Activated CD4-positive, alpha-beta T cell treated with anti-CD3 and anti-CD28 coated beads, Interleukin-2, amount 50 U/mL, for 48 hours (primary cell): ENCODE measurements at places on chromosomes 5 and 9.

GRCh38 chr5:81005708-81006107 is 45.5 kb downstream of the RASGRF2 start:
- no peak for DNase-seq

DNA sequence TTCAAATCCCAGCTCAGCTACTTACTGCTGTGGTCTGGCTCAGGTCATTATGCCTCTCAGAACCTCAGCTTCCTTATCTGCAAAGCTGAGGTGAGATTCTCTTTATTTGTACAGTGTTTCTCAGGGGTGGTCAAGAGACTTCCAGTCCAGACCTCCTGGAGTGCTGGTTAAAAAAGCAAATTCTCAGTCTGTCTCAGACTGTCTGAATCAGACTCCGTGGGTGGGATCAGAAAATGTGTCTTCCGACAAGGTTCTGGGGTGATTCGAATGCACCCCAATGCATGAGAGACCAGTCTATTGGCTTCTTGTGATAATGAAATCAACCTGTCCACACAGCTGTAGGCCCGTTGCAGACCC is 137.7 kb upstream of the SMIM23 start:
- DNase-seq = no peak

DNA sequence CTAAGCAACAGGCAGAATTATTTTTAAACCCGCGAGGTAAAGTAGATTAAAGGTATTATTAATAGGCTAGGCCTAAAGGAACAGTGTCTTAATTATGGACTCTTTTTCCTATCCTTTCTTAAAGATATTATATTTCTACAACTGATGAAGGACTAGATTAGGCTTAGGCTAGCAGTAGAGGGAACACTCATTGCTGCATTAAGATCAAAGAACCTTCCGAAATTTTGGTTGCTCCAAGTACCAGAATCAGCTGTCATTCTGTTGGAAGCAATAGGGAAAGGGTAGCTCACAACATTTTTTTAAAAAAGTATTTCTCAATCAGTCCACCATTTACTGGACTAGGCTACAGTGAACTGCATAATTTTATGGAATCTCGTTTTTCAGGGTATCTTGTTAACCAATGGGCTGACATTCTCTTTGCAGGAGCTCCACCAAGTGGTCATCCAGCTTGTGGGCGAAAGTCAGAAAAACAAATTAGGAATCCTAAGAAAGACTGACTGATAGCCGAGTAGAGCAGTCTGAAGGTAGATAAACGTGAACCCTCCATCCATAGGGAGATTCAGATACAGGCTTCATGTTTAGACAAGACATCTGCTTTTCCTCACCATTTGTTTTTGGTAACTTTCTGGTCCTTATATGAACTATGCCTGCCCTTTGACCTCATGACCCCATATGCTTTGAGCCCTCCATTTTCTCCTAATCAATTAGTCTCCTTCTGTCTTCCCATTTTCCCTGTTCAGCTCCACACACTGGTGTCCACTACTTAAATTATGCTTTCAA is 103.6 kb upstream of the CHD1 start:
- no peak for DNase-seq

DNA sequence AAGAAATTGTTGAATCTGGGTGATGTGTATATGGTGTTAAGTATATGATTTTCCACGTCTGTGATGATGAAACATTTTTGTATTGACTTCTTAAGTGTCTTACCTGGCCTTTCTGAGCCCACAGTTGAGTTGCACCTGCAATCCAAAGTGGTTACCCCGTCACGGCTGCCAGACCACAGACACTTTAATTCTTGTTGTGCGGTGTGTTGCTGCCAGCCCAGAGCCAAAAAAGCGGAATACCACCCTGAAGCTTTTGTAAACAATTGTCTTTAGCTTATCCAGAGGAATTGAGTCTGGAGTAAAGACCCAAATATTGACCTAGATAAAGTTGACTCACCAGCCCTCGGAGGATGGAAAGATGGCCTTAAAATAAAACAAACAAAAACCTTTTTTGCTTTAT is 35.1 kb downstream of the MTAP start:
- DNase-seq = no peak

- no peak for DNase-seq
These were observed 589 bp upstream of the THBS4 start for GRCh38 chr5:80034559-80034958.

- no peak for DNase-seq
These were observed 101.2 kb upstream of the RAPGEF1 start for GRCh38 chr9:131840751-131841702.

DNA sequence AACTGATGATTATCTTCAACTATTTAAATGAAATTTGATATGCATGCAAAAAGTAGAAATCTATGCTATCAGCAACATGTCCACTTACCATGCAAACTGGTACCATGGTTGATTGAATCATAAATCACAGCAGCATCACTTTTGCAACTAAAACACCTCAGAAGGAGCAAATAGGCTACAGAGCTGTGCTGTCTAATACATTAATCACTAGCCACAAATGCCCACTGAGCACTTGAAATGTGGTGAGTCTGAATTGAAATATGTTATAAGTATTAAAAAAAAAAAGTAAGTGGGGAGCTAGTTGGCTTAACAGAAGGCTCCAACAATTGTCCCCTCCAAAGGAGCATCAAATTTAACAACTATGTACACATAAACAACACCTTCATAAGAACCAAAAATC is 112.5 kb downstream of the FAM114A2 start:
- no peak for DNase-seq

DNA sequence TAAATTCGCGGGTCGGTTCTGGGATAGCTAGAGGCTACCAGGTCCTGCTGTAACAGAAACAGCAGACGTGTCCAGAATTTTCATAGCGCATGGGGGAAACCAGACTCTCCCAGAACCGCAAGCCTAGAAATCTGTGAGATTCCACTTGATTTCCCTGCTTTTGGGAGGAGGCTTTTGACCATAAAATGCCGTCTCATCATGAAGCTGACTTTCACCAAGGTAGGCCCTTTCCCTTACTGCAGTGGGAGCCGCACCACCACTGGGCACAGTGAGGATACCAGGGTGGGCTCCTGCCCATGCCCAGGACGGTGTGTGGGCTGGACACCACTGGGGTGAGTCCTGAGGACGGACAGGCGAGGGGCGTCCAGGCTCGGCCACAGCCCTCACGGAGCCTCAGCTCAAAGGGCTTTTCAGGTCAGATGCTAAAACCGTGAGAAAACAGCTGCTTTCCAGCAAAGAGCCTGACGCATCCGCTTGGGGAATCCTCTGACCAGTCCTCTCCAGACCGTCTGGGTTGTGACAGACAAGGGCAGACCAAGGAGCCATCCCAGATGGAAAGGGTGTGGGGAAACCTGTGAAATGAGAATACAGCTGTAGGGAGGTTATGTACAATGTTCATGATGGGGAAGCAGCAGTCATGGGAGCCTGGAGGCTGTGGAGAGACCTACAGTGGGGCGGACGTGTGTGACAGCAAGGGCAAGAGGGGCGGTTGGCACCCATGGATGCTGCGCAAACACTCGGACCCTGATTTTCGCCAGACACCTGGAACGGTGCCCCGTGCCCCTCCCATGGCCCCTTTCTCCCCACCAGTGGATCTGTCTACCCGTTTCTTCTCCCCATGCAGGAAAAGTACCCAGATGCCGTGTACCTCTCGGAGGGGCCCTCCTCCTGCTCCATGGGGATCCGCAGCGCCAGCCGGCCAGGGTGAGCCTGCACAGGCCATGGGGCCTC is 59.2 kb downstream of the IPPK start:
- no peak for DNase-seq

- DNase-seq = no peak
These were observed 246.8 kb upstream of the IRX1 start for GRCh38 chr5:3348576-3349535.

GRCh38 chr5:102818345-102818744 is 63.2 kb downstream of the PAM start:
- no peak for DNase-seq

DNA sequence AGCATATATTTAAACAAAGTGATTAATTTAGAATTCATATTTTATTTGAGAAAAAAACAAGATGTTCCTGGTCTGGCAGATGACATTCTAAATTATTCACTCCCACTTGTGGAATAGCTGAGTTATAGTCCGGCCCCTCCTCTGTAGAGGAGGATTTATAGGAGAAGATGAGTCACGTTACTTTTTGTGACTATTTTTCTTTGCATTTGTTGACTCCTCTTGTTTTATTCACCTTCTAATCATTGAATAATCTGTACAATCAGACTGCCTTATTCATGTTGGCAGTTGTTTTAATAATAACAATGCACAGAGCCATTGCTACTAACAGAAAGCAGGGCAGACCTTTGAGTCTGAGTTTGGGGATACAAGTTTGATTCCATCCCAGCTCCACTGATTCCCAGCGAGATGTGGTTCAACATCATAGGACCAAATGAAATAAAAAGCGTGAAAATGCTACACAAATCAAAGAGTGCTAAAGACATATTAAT is 23.2 kb downstream of the DOCK8 start:
- DNase-seq = no peak

DNA sequence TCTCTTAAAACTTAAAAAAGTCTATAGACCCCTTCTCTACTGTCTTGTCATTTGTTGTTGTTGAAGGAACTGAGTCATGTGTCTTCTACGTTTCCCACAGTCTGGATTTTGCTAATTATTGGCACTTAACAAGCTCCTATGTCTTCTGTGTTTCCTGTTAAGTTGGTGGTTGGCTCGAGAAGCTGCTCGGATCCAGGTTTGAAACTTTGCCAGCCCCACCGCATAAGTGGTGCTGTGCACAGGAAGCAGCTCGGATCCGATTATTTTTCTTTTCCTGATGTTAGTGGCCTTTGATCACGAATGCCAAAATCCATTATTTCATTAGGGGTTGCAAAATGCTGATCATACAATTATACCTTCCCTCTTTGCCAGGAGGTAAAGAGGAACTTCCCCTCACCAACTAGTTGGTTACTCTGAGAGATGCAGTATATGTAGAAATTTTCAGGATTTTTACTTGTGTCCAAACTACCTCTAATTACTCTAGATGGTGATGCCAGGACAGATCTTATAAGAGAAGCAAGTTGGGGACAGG is 186.5 kb downstream of the NSG2 start:
- DNase-seq = no peak

- DNase-seq = no peak
These were observed 31.0 kb upstream of the SLC1A3 start for GRCh38 chr5:36575361-36575781.

GRCh38 chr9:89695441-89695891 is 90.7 kb downstream of the GADD45G start:
- DNase-seq = no peak

GRCh38 chr5:60372786-60373185 is 327.2 kb downstream of the DEPDC1B start:
- DNase-seq = no peak

GRCh38 chr9:88892724-88893123 is 98.5 kb upstream of the S1PR3 start:
- DNase-seq = no peak

DNA sequence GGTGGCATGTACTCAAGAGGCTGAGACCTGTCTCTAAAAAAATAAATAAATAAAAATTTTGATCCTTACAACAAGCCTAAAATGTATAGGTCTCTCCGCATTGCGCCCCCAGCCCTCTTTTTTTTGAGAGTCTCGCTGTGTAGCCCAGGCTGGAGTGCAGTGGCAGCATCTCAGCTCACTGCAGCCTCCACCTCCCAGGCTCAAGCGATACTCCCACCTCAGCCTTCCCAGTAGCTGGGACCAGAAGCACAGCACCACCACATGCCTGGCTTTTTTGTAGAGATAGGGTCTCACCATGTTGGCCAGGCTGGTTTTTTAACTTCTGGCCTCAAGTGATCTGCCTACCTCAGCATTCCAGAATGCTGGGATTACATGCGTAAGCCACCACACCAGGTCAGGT is 2.2 kb upstream of the GARIN3 start:
- DNase-seq = no peak

GRCh38 chr9:18333157-18333556 is 140.8 kb upstream of the ADAMTSL1 start:
- DNase-seq = no peak

DNA sequence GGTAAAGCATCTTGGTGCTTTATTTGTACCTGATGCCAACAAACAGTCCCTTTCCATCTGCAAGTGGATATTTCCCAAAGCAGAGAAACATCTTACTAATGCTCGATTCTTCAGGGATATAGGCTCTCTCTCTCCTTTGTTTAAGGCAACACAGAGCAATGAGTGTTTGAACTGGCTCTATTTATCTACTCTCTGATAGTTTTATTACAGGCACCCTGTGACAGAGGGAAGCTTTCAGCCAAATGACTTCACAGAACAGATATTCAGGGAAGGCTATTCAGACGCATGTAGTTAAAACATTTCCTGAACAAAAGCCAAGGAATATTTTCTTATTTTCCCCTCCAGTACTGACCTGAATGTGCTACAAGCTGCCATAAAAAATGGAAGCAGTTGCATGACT is 141.8 kb downstream of the YIPF5 start:
- DNase-seq = no peak

- no peak for DNase-seq
These were observed 252.2 kb downstream of the GOLPH3 start for GRCh38 chr5:31921852-31922305.

DNA sequence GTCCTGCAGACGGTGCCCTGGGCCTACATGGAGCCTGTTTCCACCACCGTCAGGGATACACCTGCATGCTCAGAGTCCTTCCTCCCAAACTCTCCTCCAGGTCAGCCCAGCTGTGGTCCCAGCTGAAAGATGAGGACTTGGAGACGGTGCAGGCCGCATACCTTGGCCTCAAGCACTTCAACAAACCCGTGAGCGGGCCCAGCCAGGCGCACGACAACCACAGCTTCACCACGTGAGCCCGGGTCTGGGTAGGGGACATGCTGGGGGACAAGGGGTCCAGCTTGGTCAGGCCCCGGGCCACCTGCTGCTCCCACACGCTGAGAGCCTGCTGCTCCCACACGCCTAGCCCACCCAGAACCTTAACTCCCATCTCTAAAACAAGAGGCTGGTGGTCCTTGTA is 16.6 kb upstream of the CARD19 start:
- no peak for DNase-seq

DNA sequence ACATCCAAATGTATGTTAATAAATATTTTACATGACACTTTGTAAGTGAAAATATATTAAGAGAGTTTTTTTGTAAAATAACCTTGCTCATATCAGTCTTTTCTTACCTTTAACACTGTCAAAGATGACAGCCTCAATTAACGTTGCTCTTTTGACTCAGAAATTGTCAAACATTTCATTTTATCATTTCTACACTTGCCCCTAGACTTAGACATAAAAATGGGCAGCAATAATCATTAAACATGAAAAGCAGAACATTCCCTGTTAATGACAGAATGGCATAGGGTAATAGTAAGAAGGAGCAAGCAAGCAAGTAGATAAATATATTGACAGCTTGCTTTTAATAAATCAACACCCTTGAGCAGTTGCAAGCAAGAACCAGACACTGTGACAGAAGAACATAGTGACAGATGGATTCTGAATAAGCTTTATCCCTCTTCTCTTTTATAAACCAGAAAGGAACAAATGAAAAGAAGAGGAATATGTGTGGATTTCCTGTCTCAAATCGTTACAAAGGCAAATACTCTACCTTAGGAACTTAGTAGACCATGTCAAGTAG is 796.0 kb upstream of the CHD1 start:
- DNase-seq = no peak
